NCI-H1048 (cell line): ENCODE measurements at places on chromosomes 6 and 20.

- no peak for DNase-seq
Measured at GRCh38 chr6:82957171-82957867, 108.3 kb downstream of the UBE3D start.

- no peak for DNase-seq
Measured at GRCh38 chr20:32663335-32664011, 10.3 kb downstream of the C20orf203 start.

- no peak for DNase-seq
Measured at GRCh38 chr6:72636786-72637185, 14.9 kb downstream of the KCNQ5 start.

DNA sequence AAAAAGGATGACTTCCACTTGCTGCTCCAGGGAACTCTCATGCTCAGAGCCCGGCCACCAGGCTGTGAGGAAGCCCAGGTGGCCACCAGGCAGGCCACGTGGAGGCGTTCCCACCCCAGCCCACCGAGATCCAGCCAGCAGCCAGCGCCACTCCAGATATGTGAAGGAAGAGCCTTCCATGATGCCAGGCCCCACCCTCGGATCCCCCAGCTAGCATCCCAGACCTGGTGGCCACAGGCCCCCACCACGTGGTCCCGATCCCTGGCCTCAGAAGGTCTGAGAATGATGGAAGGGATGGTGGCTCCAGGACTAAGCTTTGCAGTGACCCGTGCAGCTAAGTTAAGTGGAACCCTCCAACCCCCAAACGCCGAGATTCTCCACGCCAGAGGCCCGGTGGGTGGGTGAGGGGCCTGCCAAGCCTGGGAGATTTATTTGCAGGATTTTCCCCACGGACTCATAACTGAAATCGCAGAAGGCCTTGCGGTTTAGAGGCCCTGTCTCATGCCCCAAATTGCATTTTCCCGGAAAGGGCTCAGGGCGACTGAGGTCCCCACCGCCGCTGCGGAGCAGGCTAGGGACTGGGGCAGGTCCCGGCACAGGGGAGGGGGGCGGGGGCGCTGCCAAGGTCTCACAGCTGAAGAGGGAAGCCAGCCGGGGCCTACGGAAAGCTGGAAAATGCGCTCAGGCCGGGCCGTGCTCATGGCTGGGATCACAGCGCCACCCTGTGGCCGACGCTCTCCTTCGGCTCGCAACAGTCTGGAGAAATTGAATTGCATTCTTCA, 31.1 kb upstream of the CST7 start:
- peak; percentile 44 for DNase-seq

DNA sequence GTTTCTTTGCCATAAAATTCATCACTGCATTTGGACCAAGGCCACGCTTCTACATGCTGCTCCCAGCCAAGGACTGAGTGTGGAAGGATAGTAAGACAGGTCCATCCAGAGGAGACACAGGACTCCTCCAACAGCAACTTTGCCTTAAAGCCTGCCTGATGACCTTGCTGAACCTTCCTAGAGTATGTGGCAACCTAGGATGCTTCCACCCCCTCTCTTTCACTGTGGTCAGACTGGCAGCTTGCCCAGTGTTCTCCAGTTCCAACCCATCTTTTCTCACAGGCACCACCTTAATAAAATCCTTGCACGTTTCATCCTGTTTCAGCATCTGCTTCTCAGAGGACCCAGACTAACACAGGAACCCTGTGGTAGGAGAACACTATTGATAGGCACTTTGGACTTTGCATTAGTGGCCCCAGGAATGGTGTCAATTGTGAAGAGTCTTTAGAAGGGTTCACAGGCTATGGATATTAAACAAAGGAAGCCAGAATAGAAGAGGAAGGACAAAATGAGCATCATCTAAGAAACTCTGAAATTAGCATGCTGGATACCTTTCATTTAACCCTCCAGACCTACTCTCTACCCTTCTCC, 2.4 kb upstream of the PKHD1 start:
- DNase-seq, result no peak

- no peak for DNase-seq
Measured at GRCh38 chr6:158662954-158663624, 13.2 kb downstream of the SYTL3 start.

DNA sequence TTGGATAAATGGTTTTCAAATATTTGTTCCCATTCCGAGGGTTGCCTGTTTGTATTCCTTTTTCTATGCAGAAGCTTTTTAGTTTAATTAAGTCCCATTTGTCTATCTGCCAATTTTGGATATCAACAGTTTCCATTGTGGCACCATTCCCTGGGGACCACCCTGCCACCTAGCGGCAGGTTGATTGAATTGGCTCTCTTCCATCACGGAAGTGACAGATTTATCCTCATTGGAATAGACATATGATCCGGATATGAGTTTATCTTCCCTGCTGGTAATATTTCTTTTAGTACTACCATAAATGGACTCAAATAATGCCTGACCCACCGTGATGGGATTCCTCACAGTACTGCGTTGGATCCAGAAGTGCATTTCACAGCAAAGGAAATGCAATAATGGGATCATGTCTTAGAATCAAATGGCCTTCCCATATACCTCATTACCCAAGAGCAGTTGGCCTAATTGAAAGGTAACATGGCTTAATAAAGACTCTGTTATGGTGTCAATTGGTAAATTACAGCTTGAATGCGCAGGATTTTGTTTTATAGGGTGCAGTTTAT, 327.0 kb downstream of the BMP2 start:
- no peak for DNase-seq

DNA sequence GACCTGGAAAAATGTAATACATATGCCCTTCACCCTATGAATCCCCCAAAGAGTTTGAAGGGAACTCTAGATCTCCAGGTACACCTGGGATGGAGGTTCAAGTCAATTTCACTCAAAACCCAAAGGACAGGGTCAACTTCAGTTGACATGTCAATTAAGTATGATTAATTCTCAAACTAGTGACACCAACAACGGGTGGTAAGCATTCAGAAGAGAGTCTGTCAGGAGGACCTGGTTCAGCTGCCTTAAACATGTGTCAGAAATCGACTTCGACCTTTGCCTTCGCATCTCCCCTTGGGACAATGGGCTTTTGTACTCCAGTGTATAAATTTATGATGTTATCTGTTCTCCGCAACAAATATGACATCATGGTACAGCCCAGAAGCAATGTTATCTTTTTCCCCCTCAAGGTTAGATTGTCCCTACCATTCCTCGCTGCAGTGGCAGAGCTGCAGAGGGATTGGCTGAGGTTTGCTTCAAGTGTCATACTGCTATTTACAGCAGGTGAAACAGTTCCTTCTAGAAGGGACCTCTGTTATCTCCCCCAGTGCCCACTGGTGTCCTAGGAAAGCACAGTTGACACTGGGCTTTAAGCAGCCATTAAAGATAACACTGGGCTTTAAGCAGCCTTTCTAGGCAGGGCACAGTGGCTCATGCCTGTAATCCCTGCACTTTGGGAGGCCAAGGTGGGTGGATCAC, 94.7 kb upstream of the SNX9 start:
- DNase-seq, result no peak

GRCh38 chr6:55578537-55579363, at the start of gene HMGCLL1:
HMGCLL1 (minus strand) TSS chr6:55579192; CDS start chr6:55579055, 137 bp downstream.
- DNase-seq, result no peak
